ENCODE measurements at places on chromosomes 7 and 10.
A peak's percentile ranks its signal among the peaks of the same experiment; 100 is the strongest.

- no peak for DNase-seq
Observed at GRCh38 chr7:75856536-75856935, 22.3 kb upstream of the RHBDD2 start.

- DNase-seq, result no peak
Observed at GRCh38 chr7:114799628-114800028, 122.3 kb upstream of the MDFIC start.

- no peak for DNase-seq
Observed at GRCh38 chr7:78777829-78778228, 675.6 kb downstream of the MAGI2 start.

DNA sequence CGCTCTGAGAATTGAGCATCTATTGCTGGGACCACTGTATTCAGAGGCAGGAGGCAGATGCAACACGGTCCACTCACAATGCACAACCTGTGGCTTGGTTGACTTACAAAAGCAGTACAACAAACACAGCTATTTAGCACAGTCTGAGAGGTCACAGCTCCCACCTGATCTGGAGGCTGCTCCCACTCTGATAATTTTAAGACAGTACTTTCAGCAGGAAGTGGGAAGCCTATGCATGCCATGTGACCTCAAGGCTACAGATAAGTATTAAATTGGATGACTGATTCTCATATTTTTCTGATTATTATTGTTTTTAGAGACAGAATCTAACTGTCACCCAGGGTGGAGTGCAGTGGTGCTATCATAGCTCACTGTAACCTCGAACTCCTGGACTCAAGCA is 659.3 kb downstream of the PARD3 start:
- no peak for DNase-seq

GRCh38 chr10:1360011-1360557 is 303.9 kb downstream of the WDR37 start:
- no peak for DNase-seq

DNA sequence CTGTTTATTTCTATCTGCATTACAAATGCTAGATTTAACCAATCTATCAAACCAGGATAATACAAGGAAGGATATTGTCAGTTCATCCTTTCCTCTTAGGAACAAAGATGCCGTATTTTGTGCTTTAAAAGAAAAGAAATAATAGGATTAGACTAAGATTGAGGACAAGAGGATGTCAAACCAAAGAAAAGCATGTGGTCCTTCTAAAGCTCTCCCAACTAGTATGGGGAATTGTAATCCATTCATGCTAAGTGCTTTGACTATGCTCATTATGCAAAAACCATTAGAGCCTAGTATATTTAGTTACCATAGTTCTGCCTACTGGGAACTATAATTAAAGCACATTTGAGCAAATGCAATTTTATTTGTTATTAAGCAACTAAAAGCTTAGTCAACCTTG is 280.2 kb downstream of the GRM8 start:
- DNase-seq, result no peak

GRCh38 chr7:48781752-48782151 is 142.6 kb upstream of the CDC14C start:
- no peak for DNase-seq

DNA sequence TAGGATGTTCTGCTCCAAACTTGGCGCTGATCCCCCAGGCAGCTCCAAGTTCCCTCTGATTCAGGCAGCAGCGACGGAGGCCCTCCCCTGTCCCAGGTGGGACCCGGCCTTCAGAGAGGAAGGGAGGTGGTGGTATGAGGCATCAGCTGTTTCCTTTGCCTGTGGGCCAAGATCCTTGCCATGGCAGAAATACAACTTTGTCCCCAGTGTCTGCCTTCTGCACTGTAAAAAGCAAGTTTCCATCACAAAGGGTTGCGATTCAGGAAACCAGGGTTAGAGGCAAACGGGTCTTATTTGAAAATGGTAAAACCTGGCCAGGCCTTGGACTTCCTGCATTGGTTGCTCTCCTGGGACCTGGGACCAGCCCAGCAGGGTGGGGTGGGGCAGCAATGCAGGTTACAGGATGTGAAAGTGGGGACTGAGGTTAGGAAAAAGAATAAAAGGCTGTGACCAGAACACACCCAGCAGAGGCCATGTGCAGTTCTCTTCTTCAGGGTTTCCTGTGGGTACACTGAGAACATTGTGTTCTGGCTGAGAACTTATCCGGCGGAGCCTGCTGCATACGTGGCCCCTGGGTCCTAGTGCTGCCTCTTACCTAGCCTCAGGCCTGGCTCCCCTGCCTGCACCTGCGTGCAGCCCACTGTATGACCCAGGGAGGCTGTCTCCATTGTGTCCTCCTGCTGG is 25.1 kb upstream of the DDIT4 start:
- DNase-seq, result peak; percentile 52

GRCh38 chr10:1462994-1463633 is 274.2 kb downstream of the ADARB2 start:
- no peak for DNase-seq

- no peak for DNase-seq
Observed at GRCh38 chr10:100014071-100014762, 4.5 kb upstream of the DNMBP start.

- no peak for DNase-seq
Observed at GRCh38 chr10:58758321-58758720, 245.6 kb downstream of the BICC1 start.

DNA sequence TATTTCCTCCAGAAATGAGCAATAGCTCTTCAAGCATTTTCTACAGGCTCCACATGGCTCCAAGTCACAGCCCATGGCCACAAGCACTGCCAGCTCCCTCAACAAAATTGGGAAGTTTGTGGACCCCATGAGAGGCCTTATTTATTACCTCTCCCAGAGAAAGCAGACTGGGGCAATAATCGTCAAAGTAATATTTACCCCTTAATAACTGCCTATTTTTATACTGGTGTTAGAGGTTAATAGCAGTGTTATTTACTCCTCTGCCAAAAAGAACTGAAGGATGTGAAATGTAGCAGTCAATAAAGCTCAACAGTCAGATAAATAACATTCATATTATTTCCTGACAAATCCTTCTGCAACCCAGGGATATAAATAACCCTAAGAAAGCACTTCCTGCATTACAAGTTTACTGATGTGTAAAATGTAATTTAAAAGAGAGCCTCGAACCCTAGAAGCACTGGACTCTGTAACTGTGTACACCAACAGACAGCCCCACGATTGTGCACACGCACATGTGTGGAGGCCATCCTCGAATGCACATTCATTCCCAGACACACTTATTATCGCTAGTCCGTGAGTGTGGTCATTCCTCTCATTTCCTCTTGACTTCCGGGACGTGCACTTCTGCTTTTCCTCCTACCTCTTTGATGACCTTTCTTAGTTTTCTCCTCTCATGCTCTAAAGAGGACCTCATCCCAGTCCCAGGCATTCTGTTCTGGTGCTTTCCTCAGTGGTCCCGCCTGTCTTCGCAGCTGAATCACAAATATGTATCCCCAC is 157.4 kb downstream of the EVX1 start:
- DNase-seq, result no peak

DNA sequence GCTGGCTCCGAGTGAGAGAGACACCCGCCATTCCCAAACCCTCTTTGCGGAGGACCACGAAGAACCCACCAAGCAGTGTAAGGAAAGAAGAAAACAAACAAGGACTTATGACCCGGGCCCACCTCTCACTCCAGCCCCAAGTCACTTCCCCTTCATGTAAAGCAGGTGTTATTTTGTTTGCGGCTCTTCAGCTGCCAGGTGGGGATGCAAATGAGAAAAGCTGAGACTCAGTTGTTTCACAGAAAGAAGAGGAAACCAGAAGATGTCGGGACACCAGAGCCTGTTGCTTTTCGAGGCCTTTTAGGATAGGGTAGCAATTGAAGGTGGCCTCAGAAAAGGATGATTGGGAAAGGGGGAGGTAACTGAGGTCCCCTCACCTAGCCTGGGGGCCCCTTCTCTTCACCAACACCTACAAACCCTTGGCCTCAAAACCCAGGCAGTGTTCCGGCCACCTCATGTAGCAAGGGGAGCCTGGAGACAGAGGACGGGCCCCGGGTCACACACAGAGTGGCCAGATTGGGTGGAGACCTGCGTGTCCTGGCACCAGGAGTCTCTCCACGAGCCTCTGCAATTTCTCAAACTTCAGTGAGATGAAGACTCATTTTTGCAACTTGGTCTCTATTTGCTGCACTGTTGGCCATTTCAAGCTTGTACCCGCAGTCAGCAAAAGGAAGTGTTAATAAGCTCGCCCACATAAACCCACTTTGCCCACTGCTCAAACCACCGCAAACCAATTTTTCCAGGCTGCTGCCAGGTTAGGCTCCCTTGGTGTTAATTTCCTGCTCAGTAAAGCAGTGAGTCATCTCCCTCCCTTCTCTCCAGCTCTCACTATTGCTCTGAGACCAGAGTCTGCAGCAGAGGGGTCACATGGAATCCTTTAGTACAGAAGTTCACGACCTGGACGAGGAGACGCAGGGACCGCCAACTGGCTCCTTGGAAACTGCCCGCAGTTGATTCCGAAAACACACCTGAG is 45.5 kb downstream of the AOC1 start:
- no peak for DNase-seq

- no peak for DNase-seq
Observed at GRCh38 chr10:89887830-89888229, 186.4 kb downstream of the KIF20B start.

DNA sequence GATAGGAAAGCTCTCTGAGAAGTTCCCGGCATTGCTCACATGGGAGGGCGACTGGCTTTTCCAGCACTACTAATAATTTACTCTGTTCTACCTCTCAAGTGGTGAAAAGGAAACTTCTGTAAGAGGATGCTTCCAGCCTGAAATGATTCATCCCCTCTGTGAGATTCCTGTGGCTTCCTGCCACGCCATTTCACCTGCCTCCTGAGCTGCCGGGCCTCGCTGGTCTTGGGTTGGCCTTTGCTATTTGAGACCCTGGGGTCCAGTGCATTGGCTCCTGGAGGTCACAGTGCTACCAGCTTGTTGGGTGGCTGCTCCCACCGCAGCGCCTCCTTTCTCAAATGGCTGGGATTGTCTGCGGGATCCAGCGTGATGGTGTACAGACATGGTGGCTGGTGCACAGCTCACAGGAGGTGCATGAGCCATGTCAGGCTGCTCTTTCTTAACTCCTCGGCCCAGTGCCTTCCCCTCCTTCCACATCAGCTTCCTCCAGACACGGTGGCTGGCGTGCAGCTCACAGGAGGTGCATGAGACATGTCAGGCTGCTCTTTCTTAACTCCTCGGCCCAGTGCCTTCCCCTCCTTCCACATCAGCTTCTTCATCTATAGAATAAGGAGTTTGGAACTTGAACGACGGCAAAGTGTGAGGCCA is 42.9 kb upstream of the PCBD1 start:
- no peak for DNase-seq

DNA sequence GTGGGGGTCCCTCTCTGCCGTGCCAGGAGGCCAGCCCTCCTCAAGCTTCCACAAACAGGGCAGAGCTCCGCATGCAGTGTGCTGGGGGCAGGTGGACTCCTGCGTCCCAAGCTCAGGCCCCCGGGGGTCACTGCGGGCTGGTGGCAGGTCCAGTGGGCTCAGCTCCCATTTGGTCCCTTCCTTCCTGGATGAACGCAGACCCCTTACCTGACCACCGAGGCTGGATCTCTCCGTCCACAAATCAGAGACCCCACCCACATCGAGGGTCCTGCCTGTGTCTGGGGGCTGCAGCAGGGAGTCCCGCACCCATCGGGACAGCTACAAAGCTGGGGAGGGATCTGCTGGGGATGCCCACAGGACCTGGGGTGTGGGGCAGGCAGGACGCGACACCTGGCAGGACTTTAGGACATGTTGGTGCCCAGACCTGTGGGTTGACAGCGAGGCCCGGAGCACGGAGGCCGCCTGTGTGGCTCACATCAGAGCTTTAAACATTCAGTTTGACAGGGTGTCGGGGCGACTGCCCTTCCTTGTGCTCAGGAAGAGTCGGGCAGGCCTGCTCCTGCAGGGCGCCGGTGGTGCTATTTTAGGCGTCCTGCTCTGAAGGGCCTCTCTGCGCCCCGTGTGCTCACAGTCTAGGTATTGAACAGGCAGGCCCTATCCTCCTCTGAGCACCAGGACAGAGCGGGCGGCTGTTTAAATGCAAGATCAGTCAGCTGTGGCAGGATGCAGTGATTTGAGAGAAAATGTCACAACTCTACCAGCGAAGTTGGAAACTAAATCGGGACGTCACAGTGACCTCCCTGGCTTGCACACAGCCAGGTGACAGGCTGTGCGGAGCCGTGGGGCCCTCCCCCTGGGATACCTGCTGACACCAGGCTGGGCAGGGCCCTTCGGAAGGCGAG is 15.9 kb upstream of the CFAP46 start:
- no peak for DNase-seq

- DNase-seq, result no peak
Observed at GRCh38 chr10:116255886-116256751, 16.9 kb downstream of the GFRA1 start.

- DNase-seq, result peak; percentile 80
Observed at GRCh38 chr7:105352018-105352612, 36.6 kb downstream of the SRPK2 start.

DNA sequence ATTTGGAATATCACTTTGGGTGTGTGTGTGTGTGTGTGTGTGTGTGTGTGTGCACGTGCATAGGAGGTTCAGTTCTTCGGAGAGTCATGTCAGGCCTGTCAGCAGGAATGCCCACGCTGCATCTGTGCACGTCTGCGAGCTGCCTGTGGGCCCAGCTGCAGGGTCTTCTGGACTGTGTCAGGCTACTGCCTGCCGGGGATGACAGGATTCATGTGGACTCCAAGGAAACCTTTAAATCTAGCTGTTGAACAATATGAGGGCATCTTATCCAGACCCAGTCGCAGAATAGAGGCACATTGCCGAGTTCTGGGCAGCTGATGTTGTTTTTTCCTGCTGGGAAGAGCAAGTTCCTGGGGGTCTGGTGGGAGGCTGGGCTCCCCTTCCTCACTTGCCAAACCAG is 19.0 kb downstream of the AQP1 start:
- no peak for DNase-seq

- DNase-seq, result no peak
Observed at GRCh38 chr7:101575721-101576120, 53.4 kb downstream of the MYL10 start.

- no peak for DNase-seq
Observed at GRCh38 chr7:106282390-106282789, 2.4 kb downstream of the NAMPT start.

DNA sequence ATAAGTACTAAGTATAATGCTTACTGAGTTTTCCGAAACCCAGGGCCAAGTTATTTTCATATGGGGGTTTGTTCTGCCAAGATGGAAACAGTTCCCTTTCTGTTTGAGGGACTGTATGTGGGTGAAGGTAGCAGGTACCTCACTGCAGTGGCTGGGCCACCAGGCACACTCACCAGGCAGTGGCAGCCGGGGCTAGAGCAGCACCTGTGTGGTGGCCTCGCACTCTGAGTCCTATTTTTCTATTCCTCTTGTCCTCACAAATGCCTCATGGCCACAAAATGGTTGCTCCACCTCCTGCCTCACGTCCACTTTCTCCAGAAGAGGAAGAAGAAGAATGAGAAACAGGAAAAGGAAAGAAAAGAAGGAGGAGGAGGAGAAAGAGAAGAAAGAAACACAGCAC is 167.3 kb upstream of the SHH start:
- DNase-seq, result no peak

DNA sequence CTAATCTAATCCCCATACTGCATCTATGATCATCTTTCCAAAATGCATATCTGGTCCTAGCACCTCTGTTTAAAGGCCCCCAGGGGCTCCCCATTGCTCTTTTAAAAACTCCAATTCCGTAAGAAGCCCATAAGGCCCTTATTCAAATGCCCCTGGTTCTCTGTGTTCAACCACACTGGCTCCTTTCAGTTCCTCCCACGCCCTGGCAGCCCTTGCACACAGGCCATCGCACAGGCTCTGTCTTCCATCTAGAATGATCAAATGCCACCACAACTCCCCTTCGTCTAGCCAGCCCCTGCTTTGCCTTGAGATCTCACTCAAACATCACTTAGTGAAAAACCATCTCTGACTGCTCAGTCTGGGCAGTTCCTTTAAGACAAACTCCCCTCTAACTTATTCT is 112.9 kb upstream of the LYZL2 start:
- no peak for DNase-seq

- DNase-seq, result no peak
Observed at GRCh38 chr7:119252962-119253361, 1020.0 kb upstream of the KCND2 start.

Data from CD8-positive, alpha-beta memory T cell (primary cell).